CD8-positive, alpha-beta T cell (primary cell): ENCODE measurements at places on chromosomes 5 and 9.
A peak's percentile ranks its signal among the peaks of the same experiment; 100 is the strongest.

DNA sequence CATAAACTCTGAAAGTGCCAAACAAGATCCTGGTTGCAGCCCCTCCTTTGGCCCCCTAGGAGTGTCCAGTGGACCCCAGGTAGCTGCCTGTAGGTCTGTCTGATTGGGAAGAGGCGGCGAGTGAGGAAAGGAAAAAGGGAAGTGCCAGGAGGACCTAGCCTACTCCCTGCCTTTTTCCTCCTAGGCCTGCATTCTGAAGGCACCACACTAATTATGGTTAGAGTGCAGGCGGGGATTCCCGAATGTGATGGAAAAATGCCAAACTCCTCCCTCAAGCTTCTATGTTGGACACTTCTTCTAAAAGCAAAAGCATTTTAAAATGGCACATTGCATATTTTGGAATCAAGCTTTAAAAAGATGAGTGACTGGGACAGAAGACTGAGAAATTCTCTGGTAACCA, 83.2 kb upstream of the SMIM15 start:
- DNase-seq: no peak

GRCh38 chr9:76560481-76560922, 101.5 kb downstream of the GCNT1 start:
- no peak for DNase-seq

DNA sequence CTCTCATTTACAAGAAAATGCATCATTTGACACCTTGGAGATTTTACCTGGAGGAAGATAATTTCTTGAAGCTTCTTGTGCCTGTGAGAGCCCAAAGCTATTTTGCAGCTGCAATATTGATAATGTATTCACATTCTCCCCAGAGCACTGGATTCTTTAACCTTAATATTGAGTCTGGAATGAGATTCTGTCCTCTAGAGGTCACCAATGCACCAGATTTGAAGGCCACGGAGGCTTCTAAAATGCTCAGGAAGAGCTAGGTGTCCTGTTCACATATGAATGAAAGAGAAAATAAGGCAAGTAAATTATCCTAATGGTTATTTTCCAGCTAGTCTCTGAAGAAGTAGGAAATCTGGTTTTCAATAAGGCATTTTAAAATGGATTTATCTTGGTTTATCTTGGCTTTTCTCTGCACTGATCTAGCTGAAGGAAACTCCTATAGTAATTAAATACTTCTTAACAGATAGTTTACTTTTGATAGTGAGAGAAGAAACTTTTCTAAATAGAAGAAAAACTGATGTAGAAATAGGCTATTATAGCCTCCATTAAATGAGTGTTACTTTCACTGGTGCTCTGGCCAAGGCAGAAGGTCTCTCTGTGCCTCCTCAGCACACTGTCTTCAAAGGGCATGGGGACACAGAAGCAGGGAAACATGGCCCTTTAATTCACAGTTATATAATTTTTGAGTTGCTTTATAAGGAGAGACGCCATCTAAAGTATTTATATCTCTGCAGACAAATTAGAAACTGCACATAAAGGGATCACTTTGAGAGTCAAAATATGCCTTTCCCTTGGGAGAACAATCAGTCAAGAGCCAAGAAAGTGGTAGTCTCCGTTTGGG, 297.0 kb upstream of the ACTBL2 start:
- DNase-seq: no peak

GRCh38 chr9:104961238-104961637, 33.3 kb upstream of the ABCA1 start:
- DNase-seq: no peak

DNA sequence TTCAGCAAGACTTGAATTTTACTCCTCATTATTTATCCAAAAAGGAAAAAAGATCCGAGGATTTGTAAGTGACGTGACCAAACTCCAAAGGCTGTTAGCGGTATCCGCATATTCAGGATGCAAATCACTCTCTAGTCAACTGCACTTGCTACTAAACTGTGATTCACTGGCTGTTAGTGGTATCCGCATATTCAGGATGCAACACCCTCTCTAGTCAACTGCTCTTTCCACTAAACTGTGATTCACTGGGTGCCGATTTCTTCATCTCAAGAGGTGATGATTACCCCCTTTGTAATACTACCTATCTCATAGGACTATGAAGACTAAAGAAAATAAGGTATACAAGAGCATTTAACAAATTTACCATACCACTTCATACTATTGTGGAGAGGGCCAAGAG, 5.7 kb downstream of the MAPKAP1 start:
- DNase-seq: no peak

- DNase-seq: no peak
Observed at GRCh38 chr9:121499427-121500164, at the start of gene GGTA1. TSS of gene GGTA1 (minus strand) at chr9:121499844. CDS start at chr9:121467922, 31,922 bp downstream.

- no peak for DNase-seq
Observed at GRCh38 chr9:69549310-69550202, 122.6 kb downstream of the APBA1 start.

- DNase-seq: no peak
Observed at GRCh38 chr5:149869411-149869821, 75.2 kb downstream of the PDE6A start.

DNA sequence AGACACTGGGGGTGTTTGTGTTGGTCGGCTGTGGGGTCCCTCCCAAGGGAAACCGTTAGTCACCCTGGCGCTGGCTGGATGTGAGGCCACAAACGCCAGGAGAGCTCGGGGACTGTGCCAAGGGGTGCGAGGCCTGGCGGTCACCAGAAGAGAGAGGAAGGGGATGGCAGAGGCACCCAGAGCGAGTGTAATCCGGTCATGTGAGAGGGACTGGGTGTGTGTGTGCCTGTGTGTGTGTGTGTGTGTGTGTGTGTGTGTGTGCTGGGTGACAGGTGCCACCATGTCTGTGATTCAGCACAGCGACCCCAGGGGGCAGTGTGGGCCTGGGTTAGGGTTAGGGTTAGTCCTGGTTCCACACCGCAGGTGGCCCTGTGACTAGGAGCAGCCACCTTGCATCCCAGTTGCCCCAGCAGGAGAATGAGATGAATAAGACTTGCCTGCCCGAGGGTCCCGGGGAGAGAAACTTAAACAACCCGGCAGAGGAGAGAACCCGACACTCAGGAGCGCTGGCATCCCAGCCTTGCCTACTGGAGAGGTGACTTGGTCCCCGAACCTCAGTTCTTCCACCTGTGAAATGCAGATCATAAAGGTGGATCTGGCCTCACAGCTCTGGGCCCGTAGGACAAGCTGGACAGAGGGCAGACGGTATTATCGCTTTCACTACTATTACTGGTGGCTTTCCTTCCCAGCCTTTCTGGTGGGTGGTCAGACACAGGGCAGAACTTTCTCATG, 1.4 kb upstream of the ADAMTSL2 start:
- peak; percentile 39 for DNase-seq

DNA sequence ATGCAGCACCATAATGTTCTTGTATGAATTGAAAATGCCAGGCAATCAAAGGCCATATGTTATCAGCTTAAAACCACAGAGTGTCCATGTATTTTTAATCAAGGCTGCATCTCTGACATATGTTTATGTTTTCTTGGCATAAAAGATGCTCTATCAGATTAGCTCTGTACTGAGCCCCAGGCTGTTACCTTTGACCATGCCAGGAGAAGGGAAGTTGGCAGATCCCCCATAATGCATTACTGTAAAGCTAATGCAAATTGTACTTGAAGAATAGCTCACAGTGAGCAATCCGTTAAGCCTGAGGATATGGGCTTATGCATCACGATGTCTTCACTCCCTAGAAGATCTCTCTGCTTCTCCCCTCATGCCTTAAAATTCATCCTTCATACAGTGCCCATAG, 414.4 kb downstream of the BRINP1 start:
- DNase-seq: no peak

DNA sequence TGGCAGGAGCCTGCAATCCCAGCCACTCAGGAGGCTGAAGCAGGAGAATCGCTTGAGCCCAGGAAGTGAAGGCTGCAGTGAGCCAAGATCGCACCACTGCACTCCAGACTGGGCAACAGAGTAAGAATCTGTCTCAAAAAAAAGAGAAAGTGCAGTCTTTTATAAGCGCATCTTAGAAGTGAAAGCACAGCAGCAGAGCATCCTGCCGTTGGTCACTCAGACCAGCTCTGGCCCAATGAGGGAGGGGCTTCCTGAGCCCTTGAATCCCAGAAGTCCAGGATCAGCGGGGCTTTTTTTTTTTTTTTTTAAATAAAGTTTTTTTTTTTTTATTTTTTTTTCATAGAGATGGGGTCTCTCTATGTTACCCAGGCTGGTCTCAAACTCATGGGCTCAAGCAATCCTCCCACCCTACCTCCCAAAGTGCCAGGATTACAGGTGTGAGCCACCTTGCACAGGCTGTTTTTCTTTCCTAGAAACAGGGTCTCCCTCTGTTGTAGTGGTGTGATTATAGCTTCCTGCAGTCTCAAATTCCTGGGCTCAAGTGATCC, 42.3 kb downstream of the NAIF1 start:
- DNase-seq: no peak

GRCh38 chr5:72144762-72145161, 37.5 kb downstream of the MAP1B start:
- no peak for DNase-seq
